Articular chondrocyte of knee joint (primary cell): ENCODE measurements at places on chromosomes 2 and 18. TPM values are rescaled to one million over a fixed set of nuclear protein-coding genes. Genes with fewer than 3 reads are reported as not detected.

The EDAR gene
- not detected in 2 replicates for total RNA-seq

The FECH gene
- total RNA-seq, result 34.6 and 35.8 TPM in 2 replicates

The DCDC2C gene
- not detected in 2 replicates for total RNA-seq

The UGT1A6 gene
- not detected in 2 replicates for total RNA-seq

The GKN1 gene
- 0.26 TPM in 1 of 2 replicates, not detected in the other for total RNA-seq

The GPR155 gene
- total RNA-seq, result 4.1 and 5.8 TPM in 2 replicates

The EVX2 gene
- not detected in 2 replicates for total RNA-seq

The CYP26B1 gene
- total RNA-seq, result 0.52 and 1.5 TPM in 2 replicates

The SERPINB12 gene
- not detected in 2 replicates for total RNA-seq
